ENCODE measurements at places on chromosomes 12 and 14.

DNA sequence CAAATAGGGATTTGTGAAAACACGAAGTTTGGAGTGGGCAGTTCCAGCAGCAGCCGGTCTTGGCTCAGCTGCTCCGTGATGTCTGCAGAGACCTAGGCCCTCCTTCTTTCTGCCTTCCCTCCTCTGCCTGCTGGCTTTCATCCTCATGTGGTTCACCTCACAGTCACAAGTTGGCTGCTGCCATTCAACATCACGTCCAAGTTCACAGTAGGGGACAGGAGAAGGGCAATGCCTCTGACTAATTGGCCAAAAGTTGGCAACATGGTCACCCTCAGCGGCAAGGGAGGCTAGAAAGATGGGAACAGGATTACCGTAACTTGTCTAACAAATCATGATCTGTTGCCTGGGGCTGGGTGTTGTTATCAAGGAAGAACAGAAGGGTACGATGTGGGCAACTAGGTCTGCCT is 7.8 kb upstream of the CACNA2D4 start:
- peaks cover 54% of the 10 kb centered on the region for H3K4me1 ChIP-seq
- H3K27ac ChIP-seq: peak overlapping the region; percentile 10
- no peak for DNase-seq

GRCh38 chr14:83379436-83379835 is 1845.8 kb upstream of the SEL1L start:
- DNase-seq: no peak
- H3K4me1 ChIP-seq: no peaks in the 10 kb centered on the region
- H3K27me3 ChIP-seq: no peaks in the 10 kb centered on the region
- no peak overlapping the region for H3K27ac ChIP-seq

DNA sequence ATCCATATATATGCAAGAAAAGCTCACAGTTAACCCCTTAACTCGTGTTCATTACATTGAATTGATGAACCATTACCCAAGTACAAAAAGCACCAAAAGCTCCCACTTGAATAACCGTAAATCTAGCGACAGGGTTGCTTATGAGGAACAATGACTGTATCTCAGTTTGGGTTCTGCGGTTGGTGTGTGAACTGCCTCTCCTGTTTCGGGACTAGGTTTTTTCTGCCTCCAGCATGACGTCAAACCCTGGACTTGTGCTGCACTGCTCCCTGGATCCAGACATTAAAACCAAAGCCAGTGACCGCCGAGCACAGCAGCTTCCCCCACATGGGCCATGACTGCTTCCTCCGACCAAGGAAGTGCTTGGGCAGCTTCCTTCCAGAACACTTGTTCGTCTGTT is 77.7 kb downstream of the SETD3 start:
- no peaks in the 10 kb centered on the region for H3K27me3 ChIP-seq
- H3K27ac ChIP-seq: no peak overlapping the region
- H3K4me1 ChIP-seq: peaks cover 6% of the 10 kb centered on the region
- peaks cover 90% of the 10 kb centered on the region for H3K36me3 ChIP-seq

DNA sequence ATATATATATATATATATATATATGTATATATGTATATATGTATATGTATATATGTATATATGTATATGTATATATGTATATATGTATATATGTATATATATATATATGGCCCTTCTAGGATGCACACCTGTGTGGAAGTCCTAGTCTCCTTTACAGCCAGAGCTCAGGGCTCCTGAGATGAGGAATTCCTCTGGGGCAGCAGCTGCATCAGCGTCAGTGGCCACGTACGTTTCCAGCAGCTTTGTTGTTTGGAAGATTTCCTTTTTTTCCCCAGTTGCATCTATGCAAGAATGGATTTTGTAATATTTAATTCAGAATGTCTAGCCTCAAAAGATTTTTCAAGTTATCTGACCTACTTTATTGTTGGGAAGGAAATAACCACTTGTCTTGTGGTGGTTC is 68.6 kb downstream of the TNFAIP2 start:
- no peak overlapping the region for H3K4me3 ChIP-seq
- H3K27ac ChIP-seq: peak overlapping the region; percentile 55
- peaks cover 31% of the 10 kb centered on the region for H3K27me3 ChIP-seq
- no peaks in the 10 kb centered on the region for H3K36me3 ChIP-seq
- peaks cover 8% of the 10 kb centered on the region for H3K4me1 ChIP-seq
- DNase-seq: peak; percentile 75

GRCh38 chr12:57063991-57064685 is 14.2 kb upstream of the MYO1A start:
- no peaks in the 10 kb centered on the region for H3K27me3 ChIP-seq
- no peak overlapping the region for H3K27ac ChIP-seq
- no peaks in the 10 kb centered on the region for H3K4me1 ChIP-seq

GRCh38 chr12:25583545-25583944 is 30.5 kb upstream of the LMNTD1 start:
- DNase-seq: no peak
- H3K4me3 ChIP-seq: no peak overlapping the region

- no peak for DNase-seq
- H3K36me3 ChIP-seq: no peaks in the 10 kb centered on the region
- H3K27ac ChIP-seq: no peak overlapping the region
Measured at GRCh38 chr14:39603942-39604341, 171.7 kb upstream of the FBXO33 start.

DNA sequence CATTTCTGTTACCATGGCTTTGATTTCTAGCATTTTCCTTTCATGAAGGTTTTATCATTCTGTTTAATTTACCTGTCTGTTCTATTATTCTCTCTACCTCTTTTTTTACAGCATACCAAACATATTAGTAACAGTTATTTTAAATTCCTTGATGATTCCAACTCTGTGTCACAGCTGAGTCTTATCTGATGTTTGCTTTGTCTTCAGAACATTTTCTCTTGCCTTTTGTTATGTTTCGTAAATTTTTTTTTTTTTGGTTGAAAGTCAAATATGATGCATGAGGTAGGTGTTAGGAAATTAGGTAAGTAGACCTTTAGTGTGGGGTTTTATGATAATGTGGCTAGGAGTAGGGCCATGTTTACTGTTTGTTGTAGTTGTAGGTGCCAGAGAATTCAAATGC is 496.4 kb downstream of the FOXG1 start:
- H3K36me3 ChIP-seq: no peaks in the 10 kb centered on the region
- no peak for DNase-seq
- H3K4me1 ChIP-seq: no peaks in the 10 kb centered on the region
- no peak overlapping the region for H3K27ac ChIP-seq
- H3K27me3 ChIP-seq: no peaks in the 10 kb centered on the region

DNA sequence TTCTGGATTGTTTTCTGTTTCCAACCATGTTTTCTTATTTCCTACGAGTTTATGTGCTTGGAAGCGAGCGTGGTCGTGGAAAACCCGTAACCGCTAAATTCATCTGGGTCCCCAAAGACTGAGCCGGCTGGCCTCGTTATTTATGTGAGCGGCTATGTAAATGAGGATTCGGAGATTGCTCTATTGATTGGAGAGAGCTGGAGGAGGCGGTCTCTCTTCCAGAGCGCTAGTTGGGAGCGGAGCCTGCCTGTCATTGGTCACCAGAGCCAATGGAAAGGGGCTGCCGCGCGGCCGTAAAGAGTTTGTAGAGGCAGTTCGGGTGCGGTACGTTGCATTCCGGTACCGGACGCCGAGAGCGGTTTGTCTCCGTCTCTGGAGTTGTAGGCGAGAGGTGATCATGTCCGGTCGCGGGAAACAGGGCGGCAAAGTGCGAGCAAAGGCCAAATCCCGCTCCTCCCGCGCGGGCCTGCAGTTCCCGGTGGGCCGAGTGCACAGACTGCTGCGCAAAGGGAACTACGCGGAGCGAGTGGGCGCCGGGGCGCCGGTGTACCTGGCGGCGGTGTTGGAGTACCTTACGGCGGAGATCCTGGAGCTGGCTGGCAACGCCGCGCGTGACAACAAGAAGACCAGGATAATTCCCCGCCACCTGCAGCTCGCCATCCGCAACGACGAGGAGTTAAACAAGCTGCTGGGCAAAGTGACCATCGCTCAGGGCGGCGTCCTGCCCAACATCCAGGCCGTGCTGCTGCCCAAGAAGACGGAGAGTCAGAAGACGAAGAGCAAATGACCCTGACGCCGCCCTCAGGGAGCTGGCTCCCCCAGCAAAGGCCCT is 29.0 kb downstream of the WBP11 start:
- H3K27ac ChIP-seq: peak overlapping the region; percentile 91
- H3K27me3 ChIP-seq: no peaks in the 10 kb centered on the region
- H3K36me3 ChIP-seq: no peaks in the 10 kb centered on the region
- H3K4me1 ChIP-seq: peaks cover 15% of the 10 kb centered on the region
- peak overlapping the region; percentile 86 for H3K4me3 ChIP-seq

DNA sequence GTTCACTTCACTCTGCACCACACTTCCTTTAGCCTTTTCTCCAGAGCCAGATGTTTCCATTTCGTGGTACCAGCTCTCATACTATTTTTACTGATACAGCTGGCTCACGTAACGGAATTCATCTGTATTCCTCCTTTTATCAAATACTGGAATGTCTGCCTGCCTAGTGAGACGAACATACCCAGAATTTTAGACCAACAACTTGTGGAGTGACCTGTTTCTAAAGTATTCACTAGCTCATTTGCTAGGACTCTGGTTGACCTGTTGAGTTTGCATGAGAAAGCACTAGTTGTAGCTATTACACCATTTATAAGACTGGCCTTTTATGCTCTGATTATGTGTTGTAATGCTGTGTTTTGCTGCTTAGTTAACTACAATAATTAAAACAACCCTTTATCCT is 22.6 kb downstream of the KCNA5 start:
- H3K4me3 ChIP-seq: no peak overlapping the region
- no peaks in the 10 kb centered on the region for H3K36me3 ChIP-seq
- H3K27ac ChIP-seq: no peak overlapping the region

DNA sequence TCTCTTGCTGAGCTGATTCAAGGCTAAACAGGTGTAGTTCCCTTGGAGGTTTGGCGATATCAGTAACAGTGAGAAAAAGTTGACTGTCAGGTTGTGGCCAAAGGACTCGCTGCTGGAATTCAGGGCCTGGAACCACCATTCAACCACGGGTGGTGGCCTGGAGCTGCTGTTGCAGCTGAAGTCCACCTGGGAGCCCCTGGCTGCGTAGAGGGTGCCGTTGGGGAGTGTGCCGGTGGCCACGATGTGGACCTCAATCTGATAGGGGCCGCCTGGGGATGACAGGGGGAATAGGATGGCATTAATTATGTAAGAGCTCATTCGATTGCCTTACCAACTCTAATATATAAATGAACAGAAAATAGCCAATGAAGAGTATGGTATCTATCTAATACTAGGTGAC is 21.2 kb upstream of the WSB2 start:
- H3K4me1 ChIP-seq: no peaks in the 10 kb centered on the region
- no peak overlapping the region for H3K27ac ChIP-seq
- no peaks in the 10 kb centered on the region for H3K27me3 ChIP-seq

DNA sequence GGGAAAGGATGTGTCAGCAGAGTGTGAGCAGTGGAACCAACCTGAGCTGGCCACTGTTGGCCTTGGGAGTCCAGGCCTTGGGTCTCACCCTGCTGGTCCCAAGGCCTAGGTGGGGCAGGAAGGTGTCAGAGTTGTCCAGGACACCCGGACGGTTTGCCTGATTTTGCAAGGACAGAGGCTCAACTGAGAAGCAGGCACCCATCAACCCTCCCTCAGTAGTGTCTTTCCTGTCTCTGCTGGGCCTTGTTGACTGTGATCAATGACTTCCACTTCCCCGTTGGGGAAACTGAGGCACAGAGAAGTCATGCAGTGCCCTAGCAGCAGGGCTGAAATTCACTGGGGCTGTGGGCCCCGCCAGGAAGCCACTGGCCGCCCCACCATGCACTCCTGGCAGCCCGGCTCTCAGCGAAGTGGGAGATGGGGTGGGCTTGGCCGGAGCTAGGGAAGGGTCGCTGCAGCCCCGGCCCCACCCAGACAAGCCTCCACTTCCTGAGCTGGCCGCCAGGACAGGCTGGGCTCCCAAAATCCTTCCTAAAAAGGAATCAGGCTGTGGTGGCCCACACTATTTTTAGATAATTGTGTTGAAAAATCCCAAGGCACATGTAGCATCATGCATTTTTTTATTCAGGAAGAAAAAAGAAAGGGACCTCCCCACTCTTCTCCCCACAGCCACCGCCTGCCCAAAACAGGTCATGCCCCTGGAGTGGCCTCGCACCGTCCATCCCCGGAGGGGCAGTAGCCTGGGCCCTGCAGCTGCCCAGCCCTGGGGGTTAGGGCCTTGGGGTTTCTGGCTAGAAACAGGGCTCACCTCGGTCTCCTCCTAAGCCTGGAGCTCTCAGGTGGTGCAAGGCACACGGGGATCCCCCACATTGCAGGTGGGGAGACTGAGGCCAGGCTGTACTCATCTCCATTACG is 127.4 kb downstream of the CALM1 start:
- H3K27me3 ChIP-seq: no peaks in the 10 kb centered on the region
- DNase-seq: no peak
- no peak overlapping the region for H3K4me3 ChIP-seq
- H3K27ac ChIP-seq: peak overlapping the region; percentile 84
- no peaks in the 10 kb centered on the region for H3K36me3 ChIP-seq
- H3K4me1 ChIP-seq: peaks cover 50% of the 10 kb centered on the region

DNA sequence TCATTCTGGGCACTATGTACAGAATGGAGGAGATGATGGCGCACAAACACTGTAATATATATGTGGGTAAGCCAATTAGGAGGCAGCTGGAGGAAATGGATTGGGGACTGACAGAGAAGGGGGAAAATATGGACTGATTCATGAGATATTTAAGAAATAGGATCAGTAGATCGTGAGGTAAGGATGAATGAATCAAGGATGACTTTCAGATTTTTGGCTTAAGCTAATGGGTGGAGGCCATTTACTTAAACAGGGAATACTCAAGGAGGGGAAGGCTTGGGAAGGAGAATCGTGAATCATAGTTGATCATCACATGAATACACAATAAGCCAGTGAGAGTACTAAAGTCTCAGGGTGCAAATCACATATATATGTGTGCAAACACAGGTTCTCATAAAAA is 11.2 kb upstream of the GNPNAT1 start:
- H3K27ac ChIP-seq: peak overlapping the region; percentile 59
- no peak overlapping the region for H3K4me3 ChIP-seq
- DNase-seq: no peak

GRCh38 chr12:63787306-63787705 is 7.6 kb downstream of the RXYLT1 start:
- H3K4me1 ChIP-seq: no peaks in the 10 kb centered on the region
- no peak overlapping the region for H3K4me3 ChIP-seq
- no peaks in the 10 kb centered on the region for H3K27me3 ChIP-seq
- no peak overlapping the region for H3K27ac ChIP-seq
- no peak for DNase-seq

GRCh38 chr14:50027816-50028215 is 88.6 kb downstream of the VCPKMT start:
- no peak for DNase-seq
- peaks cover 13% of the 10 kb centered on the region for H3K4me1 ChIP-seq
- H3K27ac ChIP-seq: no peak overlapping the region
- H3K36me3 ChIP-seq: no peaks in the 10 kb centered on the region
- H3K27me3 ChIP-seq: no peaks in the 10 kb centered on the region

GRCh38 chr14:54711812-54712464 is 145.0 kb downstream of the SAMD4A start:
- peak overlapping the region; percentile 79 for H3K27ac ChIP-seq
- no peaks in the 10 kb centered on the region for H3K36me3 ChIP-seq
- no peak for DNase-seq
- peaks cover 64% of the 10 kb centered on the region for H3K4me1 ChIP-seq
- H3K4me3 ChIP-seq: no peak overlapping the region

- peak overlapping the region; percentile 98 for H3K27ac ChIP-seq
- H3K27me3 ChIP-seq: no peaks in the 10 kb centered on the region
- H3K4me1 ChIP-seq: peaks cover 100% of the 10 kb centered on the region
- no peaks in the 10 kb centered on the region for H3K36me3 ChIP-seq
- DNase-seq: no peak
- no peak overlapping the region for H3K4me3 ChIP-seq
Measured at GRCh38 chr14:68964300-68965093, 14.6 kb downstream of the ACTN1 start.

- no peak overlapping the region for H3K4me3 ChIP-seq
- no peaks in the 10 kb centered on the region for H3K4me1 ChIP-seq
- no peak overlapping the region for H3K27ac ChIP-seq
- no peak for DNase-seq
- H3K36me3 ChIP-seq: no peaks in the 10 kb centered on the region
Measured at GRCh38 chr12:1885082-1885596, 33.3 kb downstream of the CACNA2D4 start.

Measured in sigmoid colon (tissue), 7 donors.